RPMI7951 (cell line): ENCODE measurements at places on chromosomes 3 and 15. TPM values are rescaled to one million over a fixed set of nuclear protein-coding genes. Genes with fewer than 3 reads are reported as not detected.

PCNP gene
- total RNA-seq, result 87.7 and 111 TPM in 2 replicates

PTH1R gene
- total RNA-seq, result not detected in 2 replicates

ALDH1A3 gene
- total RNA-seq, result 158 and 217 TPM in 2 replicates

EPHB3 gene
- total RNA-seq, result 4.0 and 5.5 TPM in 2 replicates

DNAJA4 gene
- 0.59 and 1.6 TPM in 2 replicates for total RNA-seq

SEMA3B gene
- total RNA-seq, result 3.1 and 5.6 TPM in 2 replicates

SLC6A11 gene
- not detected in 2 replicates for total RNA-seq

AMIGO3 gene
- total RNA-seq, result 1.1 and 4.3 TPM in 2 replicates

DNA sequence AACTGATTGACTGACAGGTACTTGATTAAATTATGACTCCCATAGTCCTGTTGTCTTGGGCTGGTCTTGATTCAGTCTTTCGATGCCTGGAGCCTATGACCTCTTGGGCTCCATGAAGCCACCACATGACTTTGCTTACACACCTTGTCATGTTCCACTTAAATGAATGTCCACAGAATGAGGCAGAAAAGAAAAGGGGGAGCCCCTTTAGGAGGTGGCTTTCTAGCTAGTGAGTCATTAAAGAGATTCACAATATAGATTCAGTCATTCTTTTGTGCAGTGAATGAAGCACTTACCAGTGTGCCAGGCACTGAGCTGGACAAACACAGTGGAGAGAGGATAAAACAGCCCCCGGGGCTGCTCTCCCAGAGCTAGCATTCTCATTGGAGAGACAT, 17.1 kb downstream of the VIPR1 start:
- DNase-seq, result no peak

DNA sequence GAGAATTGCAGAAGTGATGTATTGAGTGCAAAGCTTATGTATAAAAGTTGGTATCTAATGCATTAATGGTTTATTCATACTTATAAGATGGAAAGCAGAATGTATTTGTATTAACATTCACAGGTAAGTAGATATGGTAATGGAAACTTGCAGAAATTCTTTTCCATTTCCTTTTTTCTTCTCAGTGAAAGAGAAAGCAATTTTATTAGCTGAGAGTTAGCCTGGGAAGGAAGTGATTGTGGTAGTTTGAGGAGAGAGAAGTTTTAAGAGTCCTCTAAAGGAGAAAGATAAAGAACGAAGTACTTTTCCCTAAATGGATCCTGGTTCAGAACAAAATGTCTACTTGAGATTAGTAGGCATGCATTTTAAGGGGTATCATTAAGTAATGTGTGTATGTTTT, 60.1 kb upstream of the OSTN start:
- no peak for DNase-seq

- no peak for DNase-seq
Measured at GRCh38 chr15:101654171-101654570, 2.0 kb upstream of the TM2D3 start.

DNA sequence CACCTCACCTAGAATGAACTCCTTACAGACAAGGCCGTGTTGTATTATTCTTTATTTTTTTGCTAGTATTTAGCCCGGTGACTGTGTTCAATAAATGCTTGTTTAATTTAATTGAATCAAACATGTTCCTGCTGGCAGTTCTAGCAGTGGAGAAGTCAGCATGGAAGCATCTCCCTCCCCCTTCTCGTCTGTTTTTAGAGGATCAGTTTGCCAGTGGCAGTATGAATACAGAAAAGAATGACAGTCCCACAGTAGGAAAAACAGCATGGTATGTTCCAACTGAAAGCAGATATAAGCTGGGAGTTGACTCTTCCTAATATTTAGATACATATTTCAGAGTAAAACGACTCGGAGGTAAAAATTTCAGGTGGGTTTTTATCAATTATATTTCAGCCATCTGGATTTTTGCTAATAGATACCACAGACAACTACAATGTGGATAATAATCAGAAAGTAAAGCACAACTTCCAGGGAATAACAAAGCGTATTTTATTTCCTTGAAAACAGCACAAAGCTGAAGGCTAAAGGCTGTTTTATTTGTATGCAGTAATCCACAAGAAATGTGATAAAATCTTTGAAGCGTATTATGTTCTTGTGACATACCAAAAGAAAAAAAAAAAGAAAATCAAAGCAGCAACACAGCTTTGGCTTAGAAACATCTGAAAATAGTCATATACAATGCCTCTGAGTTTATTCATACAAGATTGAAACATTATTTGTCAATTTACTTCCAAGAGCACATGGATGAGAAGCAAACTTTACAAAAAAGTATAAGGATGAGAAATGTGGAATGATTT, 244.5 kb upstream of the KCNMB2 start:
- DNase-seq, result no peak

DNA sequence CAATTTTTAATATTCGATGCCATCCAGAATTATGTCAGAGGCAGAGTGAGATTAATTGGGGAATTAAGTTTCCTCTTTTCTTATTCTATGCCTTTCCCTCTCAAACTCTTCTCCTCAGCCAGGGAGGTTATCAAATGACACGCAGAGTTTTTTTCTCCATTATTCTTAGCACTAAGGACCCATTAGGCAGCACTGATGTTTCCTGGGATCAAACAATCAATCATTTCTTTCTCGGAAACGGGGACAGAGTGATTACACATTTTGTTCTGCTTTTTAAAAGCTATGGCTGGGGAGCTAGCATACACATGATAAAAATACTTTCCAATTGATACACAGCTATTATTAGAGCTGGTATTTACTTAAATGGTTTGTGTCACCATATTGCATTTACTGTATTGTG, 35.3 kb upstream of the PSMD6 start:
- DNase-seq, result no peak

- DNase-seq, result peak; percentile 35
Measured at GRCh38 chr3:53162672-53163443, 1.8 kb downstream of the PRKCD start.

DNA sequence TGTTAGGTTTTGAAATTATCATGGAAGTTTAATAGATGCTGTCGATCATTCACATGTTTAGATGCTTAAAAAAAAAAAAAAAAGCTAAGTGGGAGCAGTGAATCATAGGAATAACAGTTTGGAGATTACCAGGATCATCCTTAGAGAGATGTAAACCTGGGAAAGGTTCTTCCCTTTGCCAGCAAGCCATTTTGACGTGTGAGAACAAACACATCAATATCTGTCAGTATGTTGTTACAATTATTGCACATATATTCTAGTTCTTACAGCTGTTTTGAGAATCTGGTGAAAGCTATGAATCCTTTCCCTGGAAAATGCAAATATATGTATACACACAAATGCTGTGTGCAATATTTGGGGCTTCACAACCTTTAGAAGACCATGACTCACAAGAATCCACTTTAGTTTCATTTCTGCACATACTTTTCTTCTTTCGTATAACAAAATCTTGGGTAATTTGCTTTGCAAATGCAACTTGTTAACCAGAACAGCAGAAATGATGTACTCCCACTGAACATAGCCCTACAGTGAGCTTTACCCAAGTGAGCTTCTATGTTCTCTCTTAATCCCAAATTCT, 12.0 kb downstream of the NFKBIZ start:
- DNase-seq, result no peak

GRCh38 chr3:157131861-157132260, 28.1 kb downstream of the CCNL1 start:
- peak; percentile 49 for DNase-seq

GRCh38 chr3:125179143-125179883, 33.2 kb downstream of the SLC12A8 start:
- DNase-seq, result no peak

DNA sequence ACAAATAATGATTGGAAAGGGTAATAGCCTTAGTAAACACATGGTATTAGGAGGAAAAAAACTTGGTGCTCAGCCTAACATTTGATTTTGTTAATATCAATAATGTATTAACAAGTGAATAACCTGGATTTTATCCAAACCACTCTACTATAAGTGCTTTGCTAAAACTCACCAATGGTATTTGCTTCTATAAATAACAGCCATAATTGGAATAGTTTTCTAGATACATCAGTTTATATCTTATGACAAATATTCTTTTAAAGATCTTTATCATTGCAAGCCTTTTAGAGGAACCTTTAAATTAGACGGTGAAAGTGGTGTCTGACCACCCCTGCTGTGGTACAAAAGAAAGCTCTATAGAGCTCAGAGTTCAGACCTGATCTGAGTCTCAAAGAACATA, 123.9 kb downstream of the SHOX2 start:
- no peak for DNase-seq

DNA sequence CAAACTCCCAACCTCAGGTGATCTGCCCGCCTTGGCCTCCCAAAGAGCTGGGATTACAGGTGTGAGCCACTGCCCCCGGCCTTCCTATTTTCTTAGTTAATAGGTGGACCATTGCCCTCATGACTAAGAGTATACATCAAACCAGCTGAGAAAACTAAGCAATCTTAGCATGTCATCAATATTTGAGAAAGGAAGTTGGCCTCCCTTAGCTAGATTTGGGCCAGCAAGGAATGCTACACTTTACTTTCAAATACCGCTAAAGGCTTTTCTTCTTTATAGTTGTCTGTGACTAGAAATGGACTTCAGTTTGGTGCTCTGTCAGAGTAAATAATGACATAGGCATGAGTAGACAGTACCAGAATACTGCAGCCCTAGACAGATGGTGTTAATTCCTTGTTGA, 199.3 kb downstream of the GAP43 start:
- DNase-seq, result no peak

- DNase-seq, result peak; percentile 5
Measured at GRCh38 chr3:192408007-192408646, 319.2 kb downstream of the FGF12 start.

GRCh38 chr3:153399636-153400035, 237.6 kb downstream of the RAP2B start:
- no peak for DNase-seq

DNA sequence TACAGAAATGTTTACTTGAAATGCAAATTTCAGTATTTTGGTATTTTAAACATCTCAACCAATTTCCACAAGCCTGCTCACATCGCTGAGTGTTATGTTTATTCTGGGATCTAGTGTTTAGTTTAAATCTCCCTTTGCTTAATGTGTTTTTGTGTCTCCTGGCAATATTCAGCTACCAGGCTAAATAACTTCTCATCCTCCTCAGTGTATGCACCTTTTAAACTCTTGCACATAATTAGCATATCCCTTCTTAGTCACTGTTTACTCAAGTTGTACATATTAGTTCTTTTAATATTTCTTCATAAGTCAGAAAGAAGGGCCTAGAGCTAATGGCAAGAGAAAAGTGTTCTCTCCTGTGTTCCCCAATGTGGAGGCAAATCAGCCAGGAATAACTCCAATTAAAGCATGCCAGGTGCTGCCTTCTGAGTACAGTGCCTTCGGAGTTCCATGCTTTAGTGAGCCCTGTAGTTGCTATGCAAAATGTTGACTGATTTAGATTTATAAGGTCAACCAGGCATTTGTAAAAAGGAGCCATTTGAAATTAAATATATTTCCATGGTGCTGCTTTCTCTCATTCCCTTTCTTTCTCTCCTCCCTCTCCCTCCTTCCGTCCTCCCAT, 234.3 kb downstream of the GAP43 start:
- DNase-seq, result no peak

DNA sequence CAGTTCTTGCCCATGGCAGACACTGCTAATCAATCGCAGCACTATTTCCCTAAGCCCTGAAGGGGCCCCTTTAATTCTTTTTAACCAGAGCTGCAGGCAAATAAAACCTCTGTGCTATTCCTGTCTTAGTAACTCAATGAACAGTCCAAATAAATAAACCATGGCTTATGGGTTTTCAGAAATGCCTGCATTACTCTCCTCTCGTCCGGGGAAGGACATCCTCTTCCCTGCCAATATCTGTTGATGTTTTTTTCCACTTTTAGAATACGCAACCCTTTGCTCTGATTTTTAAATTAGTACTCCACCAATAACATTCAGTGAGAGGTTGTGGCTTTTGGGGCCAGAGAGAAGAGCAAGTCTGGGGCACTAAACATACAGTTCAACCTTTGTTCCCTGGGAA, 35.2 kb upstream of the PRICKLE2 start:
- peak; percentile 42 for DNase-seq

- peak; percentile 11 for DNase-seq
Measured at GRCh38 chr15:80736560-80736959, 41.5 kb downstream of the ABHD17C start.

DNA sequence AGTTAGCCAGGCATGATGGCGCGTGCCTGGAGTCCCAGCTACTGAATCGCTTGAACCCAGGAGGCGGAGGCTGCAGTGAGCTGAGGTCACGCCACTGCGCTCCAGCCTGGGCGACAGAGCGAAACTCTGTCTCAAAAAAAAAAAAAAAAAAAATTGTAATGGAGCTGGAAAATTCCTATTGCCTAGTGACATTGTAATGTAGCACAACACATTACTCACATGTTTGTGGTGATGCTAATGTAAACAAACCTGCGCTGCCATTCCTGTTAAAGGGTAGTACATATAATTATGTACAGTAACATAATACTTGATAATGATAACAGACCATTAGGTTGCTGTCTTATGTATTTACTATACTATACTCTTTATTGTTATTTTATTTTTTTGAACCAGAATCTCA, 39.1 kb downstream of the KNL1 start:
- DNase-seq, result peak; percentile 5

DNA sequence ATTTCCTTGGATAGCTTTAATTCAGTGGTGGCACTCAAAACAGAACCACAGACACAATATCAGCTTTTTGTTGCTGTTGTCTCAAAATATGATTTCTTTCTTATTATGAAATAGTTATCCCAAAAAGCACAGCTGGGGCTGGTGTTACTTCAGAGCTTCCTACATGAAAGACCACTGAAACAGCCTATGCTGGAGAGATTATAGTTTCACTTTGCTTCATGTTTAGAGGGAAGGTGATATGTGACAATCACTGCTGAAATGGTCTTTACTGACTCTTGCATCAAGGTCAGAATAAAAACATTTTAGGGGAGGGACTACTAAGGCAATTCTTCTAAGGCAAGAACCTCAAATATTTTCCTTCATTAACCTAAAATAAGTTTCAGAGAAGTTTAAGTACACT, 190.7 kb downstream of the TNIK start:
- DNase-seq, result no peak

DNA sequence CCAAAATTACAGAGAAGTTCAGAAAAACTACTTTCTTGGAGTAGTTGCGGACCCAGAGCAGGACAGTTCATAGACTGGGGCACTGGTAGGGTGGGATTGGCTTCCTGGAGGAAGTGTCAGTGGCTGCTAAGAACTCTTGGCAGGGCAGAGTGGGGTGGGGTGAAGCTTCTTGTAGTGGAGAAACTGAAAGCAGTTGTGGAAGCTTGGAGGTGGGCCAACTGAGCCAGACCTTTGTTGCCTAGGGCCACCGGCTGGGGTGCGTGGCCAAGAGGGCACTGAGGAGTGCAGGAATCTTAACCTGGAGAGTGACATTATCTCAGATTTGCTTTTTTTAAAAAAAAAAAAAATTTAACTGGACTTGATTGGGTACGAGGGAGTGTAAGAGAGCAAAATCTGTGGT, 3.1 kb downstream of the KAT2B start:
- peak; percentile 74 for DNase-seq

DNA sequence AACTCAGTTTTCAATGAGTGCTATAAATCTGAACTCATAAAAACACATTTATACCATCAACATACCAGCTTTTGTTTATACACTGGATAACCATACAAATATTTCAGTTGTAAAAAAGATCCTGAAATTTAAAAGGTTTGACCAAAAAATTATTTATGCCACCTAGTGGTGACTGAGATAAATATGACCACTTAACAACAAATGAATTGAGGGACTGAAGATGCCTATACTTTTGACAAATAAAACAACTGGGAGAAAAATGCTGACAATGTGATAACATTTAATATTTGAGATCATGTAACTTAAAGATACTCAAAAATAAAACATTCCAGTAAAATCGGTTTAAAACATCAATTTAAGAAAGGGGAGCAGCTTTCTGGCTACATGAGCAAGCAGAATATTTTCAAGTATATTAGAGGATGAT, 30.4 kb downstream of the ATG3 start:
- DNase-seq, result peak; percentile 35
